ENCODE measurements at places on chromosomes 11 and 22.
A peak's percentile ranks its signal among the peaks of the same experiment; 100 is the strongest.

- DNase-seq = no peak
Observed at GRCh38 chr11:10318527-10318802, 13.6 kb downstream of the ADM start.

DNA sequence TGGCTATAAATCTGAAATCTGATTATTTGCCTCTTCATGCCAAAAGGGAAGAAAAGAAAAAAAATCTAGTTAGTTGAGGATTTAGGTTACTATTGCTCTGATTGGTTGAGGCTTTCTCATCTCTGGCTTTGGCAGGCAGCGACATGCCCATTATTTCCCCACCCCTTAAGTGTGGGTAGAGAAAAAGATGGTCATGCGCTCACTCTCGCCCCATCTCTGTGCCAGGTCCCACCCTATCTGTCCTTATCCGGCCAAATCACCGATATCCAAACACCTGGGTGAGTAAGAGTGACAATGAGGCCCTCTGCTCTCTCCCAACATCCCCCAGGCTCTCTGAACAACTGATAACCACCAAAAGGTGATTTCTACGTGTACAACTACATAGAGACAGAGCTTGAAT is 31.2 kb upstream of the SNX19 start:
- no peak for DNase-seq

DNA sequence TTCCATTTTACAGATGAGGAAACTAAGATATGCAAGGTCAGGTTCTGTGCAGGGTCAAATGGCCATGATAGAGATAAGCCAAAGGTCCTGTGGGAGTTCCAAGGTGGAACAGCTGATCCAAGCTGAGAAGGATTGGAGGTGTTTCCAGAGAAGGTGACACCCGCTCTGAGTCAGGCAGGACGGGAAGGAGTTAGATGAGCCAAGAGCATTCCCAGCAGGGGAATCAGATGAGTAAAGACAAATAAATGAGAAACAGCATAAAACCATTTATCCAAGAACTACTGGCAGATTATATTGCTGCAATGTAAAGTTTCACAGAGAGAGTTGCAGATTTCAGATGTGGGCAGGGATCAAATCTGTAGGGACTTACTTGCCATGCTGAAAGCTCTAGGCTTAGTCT is 18.9 kb upstream of the HEPHL1 start:
- no peak for DNase-seq

DNA sequence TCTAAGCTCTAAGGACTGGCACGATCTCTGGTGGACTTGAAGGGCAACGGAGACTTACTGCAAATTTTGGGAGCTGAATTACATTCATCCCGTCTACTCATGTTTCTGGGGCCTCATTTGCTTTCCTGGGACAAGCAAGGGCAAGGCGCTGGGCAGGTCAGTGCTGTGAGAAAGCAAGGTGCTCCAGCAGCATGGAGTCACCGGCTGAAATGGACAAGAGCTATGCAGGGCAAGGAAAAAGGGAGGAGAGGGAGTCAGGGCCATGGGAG is 25.6 kb downstream of the FLI1 start:
- no peak for DNase-seq

- no peak for DNase-seq
Observed at GRCh38 chr11:129291546-129291945, 84.1 kb upstream of the BARX2 start.

DNA sequence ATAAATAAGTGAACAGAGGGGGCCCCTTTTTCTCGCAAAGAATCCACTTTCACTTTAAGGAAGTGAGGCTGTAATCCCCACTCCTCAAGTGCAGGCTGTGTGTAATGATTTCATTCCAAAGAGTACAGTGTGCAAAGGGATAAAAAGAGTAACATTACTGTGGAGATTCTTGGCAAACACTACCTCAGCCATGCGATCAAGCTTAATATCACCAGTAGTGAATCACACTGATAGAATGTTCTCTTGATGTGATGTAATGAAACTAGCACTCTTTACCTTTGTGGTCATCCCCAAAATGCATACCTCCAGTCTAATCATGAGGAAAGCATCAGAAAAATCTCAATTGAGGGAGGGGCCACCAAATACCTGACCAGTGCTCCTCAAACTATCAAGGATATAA is 246.1 kb upstream of the CHORDC1 start:
- DNase-seq = no peak

DNA sequence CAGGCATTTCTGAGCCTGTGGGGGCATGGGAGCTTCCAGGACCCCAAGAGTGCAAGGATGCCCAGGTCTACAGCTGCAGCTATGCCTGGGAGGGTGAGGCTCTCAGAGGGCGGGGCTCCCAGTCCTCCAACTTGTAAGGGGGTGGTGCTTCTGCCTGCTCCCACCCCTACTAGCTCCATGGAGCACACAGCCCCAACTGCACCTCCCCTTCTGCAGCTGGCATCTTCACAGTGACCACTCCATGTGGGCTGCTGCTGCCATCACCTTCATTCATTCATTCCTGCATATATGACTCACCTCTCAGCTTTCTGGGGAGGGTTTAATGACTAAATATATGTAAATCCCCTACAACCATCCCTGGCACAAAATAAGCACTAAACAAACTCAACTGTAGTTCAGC is 43.8 kb downstream of the CHST1 start:
- no peak for DNase-seq

DNA sequence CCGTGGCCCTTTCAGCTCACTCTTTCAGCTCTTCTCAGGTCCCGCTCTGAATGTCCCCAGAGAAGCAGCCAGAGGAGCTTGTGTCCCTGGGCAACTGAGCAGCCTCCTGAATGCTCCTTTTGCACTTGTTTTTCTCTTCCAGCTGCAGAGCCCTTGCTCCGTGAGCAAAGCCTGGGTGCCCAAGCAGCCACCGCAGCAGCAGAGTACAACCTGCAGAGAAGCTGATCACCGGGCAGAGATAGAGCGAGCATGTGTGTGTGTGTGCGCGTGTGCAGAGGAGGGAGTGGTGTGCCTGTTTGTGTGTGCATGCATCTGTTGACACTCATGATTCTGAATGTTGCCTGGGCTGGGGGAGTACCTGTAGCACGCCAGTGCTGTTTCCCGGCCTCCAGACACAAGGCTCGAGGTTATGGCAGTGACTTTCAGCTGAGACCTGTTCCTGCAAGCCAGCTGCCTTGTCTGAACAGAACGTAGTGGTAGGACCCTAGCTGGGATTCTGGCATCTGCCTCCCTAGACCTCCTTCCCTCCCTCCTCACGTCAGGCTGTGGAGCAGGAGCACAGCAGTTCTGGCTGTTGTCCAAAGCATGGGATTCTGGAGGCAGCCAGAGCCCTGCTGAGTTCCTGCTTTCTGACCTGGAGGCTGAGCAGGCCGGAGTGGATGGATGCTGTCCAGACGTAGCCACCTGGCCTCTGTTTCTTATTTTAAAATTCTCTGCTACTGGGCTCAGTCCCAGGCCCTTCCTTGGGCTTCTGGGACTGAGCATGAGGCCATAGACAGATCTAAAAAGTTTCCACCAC is 4.5 kb upstream of the MAPK8IP1 start:
- DNase-seq = no peak

DNA sequence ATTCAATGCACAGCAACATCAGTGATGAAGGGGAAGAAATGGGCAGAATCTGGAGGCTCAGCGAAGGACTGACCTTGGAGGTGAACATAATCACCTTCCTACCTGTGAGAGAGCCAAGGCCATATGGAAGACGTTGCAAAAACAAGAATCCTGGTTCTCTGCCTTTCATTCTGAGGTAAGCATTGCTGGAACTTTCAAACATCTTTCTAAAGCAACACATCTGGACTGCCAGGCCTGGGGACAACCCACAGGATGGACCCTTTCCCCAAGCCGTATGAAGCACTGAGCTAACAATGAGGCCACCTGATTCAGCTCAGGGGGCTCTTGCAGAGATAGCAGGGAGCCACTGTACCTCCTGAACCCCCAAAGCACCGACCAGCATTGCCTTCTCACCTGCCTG is 70.5 kb downstream of the ETS1 start:
- no peak for DNase-seq

- no peak for DNase-seq
Observed at GRCh38 chr11:119907122-119907851, 178.3 kb upstream of the NECTIN1 start.

- no peak for DNase-seq
Observed at GRCh38 chr11:13965337-13965736, 2.8 kb downstream of the SPON1 start.

DNA sequence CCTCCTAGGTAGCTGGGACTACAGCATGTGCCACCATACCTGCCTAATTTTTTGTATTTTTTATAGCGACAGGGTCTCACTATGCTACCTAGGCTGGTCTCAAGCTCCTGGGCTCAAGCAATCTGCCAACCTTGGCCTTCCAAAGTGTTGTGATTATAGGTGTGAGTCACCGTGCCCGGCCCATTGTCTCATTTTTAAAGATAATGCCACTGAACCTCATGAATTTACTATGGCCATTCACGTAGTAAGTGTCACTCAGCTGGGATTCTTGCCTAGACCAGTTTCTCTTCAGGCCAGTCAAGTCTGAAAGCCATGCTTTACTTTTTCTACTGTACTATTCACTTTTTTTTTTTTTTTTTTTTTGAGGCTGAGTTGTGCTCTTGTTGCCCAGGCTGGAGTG is 22.4 kb downstream of the DEPDC5 start:
- no peak for DNase-seq

GRCh38 chr11:118820412-118821357 is 29.7 kb upstream of the DDX6 start:
- DNase-seq = peak; percentile 36

- no peak for DNase-seq
Observed at GRCh38 chr11:130414107-130415080, 14.0 kb downstream of the ADAMTS8 start.

DNA sequence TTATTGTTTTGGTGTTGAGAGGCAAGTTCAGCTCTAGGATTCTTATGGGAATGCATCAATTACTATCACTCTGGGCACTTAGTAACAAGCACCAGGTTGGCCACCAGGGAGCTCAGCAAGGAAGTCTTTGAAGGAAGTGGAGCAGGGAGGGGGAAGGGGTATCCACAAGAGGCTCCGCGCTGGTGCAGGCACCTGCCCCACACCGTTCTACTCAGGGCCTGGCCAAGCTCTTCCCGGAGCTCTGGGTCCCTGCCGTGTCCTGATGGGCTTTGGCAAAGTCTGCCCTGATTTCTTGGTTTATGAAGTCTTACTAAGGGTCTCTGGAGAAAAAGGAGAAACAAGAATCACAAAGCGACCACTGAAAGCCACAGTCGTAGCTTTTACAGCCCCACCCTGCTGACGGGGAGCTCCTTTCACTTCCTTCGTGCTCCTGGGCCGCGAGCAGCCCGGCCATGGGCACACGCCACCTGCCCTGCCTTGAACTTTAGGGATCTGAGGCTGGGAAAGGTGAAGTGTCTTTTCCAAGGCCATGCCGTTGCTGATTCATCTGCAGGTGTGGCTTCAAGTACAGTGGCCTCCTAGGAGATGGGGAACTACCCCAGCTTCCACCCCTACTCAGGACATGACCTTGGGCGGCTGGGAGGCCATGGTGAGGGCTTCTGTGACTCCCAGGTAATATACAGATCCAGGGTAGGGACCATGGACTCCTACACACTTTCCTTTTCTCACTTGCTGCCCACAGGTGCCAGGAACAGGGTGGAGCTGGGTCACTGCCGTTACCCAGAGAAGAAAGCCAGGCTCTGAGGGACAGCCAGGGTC is 15.9 kb upstream of the LRRC32 start:
- no peak for DNase-seq

DNA sequence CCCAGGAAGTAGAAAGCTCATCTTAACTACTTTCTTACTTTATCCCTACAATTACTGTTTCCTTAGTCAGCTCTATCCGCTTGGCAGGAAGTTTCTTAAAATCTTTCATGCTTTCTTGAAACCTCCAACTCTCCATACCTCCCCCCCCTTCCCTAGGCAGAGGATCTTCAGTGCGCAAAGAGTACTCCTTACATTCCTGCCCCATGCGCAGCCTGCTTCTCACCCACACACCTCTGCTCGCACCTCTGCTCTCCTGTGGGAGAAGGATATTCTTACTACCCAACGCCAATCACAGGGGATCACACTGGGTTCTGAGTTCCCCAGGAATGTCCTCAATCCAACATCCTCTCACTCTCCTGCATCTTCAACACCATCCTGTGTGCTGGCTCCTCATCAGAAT is 12.3 kb downstream of the TCF20 start:
- no peak for DNase-seq

DNA sequence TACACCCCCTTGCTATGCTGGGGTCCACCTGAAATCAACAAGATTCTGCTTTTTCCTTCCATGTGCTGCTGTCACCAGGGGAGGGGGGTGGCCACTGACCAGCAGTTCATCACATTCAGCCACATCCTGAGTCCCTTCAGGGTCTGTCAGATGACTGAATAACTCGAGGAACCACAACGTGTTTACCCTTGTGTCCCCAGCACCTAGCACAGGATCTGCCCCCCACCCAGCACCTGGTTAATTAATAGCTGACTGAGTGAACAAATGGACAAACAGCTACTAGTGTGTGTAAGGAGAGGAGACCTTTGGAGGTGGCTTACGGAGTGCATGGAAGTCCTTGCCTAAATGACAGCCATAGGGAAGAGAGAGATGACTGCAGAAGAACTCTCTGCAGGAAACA is 119.5 kb upstream of the NCAM1 start:
- no peak for DNase-seq

GRCh38 chr11:62842171-62842741 is 2.9 kb upstream of the WDR74 start:
- DNase-seq = peak; percentile 71

DNA sequence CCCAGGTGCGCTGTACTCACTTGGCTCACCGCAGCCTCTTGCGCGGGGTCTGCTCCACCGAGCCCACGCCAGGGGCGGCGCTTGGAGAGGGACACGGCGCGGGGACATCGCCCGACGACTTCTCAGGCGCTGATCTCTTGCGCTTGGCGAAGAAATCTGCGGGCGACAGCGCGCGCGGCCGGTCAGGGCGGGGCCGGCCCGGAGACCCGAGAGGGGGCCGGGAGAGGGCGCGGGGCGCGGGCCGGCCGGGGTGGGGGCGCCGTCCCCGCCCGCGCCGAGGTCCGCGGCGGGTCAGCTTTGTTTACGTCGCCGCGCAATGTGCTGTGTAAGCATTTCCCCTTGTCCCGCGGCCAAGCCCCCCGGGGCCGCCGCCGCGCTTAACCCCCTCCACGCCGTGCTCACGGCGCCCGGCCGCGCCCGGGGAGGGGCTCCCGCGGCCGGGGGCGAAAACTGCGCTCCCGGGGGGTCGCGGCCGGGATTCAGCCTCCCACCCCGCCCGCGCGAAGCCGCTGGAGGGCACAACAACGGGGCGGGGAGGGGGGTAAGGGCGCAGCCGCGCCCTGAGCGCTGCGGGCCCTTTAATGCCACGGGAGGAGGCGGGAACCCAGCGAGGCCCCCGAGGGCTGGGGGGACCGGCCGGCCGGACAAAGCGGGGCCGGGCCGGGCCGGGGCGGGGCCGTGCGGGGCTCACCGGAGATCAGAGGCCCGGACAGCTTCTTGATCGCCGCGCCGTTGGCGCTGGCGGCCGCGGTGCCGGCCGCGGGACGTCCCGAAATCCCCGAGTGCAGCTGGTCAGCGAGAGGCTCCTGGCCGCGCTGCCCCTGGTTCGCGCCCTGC is 1.4 kb downstream of the CDKN1C start:
- DNase-seq = no peak

- DNase-seq = peak; percentile 22
Observed at GRCh38 chr22:43110927-43111623, 525 bp downstream of the BIK start.

GRCh38 chr11:102632026-102632425 is 6.9 kb upstream of the MMP20 start:
- DNase-seq = no peak

GRCh38 chr22:43225609-43226008 is 38.7 kb upstream of the TTLL12 start:
- DNase-seq = no peak

- no peak for DNase-seq
Observed at GRCh38 chr11:70569996-70570692, 171.8 kb downstream of the CTTN start.

- DNase-seq = no peak
Observed at GRCh38 chr11:79438631-79439409, 2.0 kb downstream of the TENM4 start.

- DNase-seq = no peak
Observed at GRCh38 chr11:31812383-31813381, 1.6 kb upstream of the PAX6 start.

All from stimulated activated naive CD8-positive, alpha-beta T cell treated with anti-CD3 and anti-CD28 coated beads, Interleukin-15, Interleukin-2, amounts not matched to agents 100 U/mL and 50 U/mL, for 24 hours (primary cell).